ENCODE measurements at places on chromosomes 7 and 10.

DNA sequence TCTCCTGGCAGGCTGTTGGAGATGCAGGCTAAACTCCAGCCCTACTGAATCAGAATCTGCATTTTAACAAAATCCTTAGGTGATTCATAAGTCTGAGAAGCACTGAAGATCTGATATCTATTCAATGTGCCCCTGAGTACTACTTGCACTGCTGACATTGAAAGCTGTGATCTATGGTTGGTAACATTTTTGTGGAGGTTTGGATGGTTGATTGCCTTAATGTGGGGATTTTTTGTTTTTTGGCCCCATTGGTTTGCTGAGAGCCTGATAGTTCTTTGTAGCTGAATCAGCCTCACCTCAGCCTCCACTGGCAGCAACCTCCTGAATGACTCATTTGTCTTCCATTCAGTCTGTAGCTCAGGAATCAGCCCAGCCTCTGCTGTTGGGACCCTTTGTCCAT, 14.7 kb upstream of the LRRN3 start:
- DNase-seq, result no peak

- DNase-seq, result no peak
These were observed 173.2 kb upstream of the PRPS1L1 start for GRCh38 chr7:18200855-18201254.

DNA sequence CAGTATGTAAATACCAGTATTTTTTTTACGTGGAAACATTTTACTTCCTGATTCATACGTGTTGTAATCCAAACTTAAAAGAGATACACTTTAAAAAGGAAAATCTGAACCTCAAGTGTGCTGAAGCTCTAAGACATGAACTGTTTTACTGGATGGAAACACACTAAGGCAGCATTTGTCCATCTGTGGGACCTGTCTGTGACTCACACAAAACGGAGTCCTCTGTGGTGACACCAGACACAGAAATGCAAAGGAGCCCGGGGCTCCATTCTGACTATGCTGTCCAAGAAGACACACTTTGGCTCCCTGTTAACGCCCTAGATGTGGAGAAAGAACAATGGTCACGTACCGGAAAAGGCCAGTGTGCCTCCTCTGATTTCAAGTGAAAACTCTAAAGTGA, 23.9 kb downstream of the RNF133 start:
- DNase-seq, result no peak

- DNase-seq, result no peak
These were observed 42.0 kb downstream of the PRF1 start for GRCh38 chr10:70560511-70560941.

DNA sequence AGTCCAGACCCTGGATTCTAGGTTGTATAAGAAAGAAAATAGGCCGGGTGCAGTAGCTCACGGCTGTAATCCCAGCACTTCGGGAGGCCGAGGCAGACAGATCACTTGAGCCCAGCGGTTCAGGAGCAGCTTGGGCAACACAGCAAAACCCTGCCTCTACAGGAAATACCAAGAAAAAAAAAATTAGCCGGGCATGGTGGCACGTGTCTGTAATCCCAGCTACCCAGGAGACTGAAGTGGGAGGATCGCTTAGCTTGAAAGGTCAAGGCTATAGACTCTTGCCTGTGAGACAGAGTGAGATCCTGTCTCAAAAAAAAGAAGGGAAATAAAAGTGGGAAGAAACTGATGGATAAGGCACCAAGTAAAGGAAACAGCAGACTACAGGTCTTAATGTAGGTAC, 287.9 kb upstream of the KLF14 start:
- DNase-seq, result no peak

DNA sequence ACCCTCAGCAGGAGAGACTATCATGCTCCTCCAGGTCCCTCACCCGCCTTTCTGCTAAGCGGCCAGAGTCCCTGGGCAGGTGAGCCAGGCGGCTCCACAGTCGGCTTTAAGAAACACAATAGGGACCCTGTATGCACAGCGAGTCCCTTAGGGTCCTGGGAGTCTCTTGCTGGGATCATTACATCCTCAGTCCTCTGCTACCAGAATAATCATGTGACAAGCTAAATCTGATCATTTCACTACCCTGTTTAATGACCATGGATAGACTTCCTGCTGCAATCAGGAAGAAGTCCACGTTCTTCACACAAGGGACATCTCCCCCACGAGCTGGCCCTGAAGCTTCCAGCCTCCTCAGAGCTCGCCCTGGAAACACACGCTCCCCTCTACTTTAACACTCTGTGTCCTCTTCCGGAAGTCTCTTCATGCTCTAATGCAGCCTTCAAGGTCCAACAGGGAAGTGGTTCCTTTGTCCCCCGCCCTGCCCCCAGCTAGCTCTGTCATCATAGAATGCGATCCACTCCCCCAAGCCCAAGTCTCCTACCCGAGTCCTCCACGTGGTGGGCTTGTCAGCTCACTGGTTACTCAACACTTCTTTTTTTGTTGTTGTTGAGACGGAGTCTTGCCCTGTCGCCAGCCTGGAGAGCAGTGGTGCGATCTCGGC, 101.5 kb downstream of the RNF216 start:
- DNase-seq, result no peak

GRCh38 chr10:33229252-33229948, 105.1 kb downstream of the NRP1 start:
- no peak for DNase-seq

GRCh38 chr7:17506095-17506494, 207.6 kb downstream of the AHR start:
- no peak for DNase-seq

DNA sequence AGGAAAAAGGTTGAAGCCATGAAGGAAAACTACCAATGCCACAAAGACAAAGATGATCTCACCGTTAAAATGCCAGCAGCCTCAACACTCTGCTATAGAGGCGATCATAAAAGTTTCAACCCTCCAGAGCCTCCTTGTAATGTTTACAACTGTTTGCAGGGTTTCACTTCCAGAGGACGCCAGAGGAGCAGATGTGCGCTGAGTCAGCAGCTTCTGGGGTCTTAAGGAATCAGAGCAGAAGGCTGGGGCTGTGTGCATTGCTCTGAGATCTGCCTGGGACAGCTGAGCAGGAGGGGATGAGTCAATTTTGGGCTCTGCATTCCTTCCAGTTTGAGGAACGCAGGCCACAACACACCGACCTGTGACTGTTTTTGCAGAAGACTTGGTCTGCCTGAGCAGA, 98.3 kb downstream of the TMEM130 start:
- DNase-seq, result no peak

DNA sequence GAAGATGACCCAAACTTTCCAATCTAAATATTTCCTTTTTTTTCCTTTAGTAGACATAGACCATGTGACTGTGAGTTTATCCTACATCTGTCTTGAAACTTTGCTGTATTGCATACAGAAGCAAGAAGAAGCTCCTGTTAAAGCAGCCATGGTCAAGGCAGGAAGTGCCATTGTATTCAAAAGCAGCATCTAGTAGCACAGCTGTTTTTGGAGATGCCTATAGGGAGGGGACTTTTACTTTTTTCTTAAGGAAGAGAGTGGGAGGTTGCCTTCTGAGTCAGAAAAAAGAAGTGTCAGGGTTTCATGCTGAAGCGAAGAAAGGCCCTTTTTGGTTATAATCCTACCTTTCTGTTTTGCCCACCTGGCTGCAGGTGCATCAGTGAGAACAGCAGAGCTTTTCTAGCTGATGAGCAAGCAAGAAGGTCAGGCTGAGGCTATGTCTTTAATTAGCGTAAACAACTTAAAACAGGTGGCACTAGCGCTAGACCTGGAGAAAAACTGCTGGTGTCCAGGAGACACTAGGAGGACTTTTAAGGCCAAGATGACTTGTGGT, 234.1 kb upstream of the AGK start:
- no peak for DNase-seq

- no peak for DNase-seq
These were observed at the start of gene SLIT1 for GRCh38 chr10:97185326-97186058. SLIT1 (minus strand) TSS chr10:97185959; CDS start chr10:97185674, 285 bp downstream.

- DNase-seq, result no peak
These were observed 4.3 kb upstream of the LIPF start for GRCh38 chr10:88659725-88660597.

GRCh38 chr7:32587411-32587948, 92.2 kb downstream of the AVL9 start:
- DNase-seq, result no peak

DNA sequence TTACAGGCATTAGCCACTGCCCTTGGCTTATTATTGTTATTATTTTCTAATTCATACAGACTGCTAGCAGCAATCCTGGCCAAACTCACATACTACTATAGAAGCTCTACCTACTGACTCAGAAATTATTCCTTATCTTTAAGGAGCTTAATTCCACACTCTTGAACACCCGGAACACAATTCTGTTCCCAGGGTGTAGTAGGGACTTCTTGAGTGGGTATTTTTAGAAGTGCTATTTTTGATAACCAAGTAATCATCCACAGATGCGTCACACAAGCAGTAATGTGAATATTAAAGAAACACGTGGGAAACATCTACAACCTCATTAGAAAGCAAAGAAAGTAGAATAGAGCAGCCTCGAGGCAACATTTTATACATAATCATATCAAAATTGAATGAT, 149.2 kb downstream of the PTEN start:
- DNase-seq, result no peak

DNA sequence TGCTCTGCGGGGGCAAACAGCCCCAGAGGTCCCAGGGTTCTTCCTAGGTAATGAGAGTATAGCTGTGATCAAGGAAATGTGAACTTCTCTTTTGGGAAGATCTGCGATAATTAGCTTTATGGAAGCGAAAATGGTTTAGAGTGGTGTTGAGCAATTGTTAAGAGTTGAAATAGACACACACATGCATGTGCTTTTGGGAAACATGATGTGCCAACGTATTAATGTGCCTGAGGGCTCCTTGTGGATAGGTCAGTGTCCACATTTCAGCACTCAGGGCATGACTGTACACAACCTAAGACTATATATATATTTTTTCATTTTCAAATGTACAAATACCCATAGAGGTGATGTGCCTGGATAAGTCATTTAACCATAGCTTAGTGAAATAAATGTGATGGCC, 67.0 kb downstream of the GSDME start:
- DNase-seq, result no peak

- no peak for DNase-seq
These were observed 186.0 kb upstream of the AKR1E2 start for GRCh38 chr10:4639960-4640359.

GRCh38 chr10:105950410-105950809, 1214.1 kb downstream of the SORCS1 start:
- DNase-seq, result no peak

DNA sequence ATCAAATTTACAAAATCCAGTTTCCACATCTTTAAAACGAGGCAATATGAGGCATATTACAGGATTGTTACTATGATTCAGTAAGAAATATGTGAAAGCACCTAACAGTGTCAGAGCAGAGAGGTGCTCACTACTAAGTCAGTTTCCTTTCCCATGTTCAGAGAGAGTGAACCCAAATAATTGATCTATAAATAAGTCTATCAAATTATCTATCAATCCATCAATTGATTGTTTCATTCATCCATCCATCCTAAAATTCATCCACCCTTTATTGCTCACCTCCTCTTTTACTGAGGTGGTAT, 340.8 kb downstream of the SUGCT start:
- no peak for DNase-seq

DNA sequence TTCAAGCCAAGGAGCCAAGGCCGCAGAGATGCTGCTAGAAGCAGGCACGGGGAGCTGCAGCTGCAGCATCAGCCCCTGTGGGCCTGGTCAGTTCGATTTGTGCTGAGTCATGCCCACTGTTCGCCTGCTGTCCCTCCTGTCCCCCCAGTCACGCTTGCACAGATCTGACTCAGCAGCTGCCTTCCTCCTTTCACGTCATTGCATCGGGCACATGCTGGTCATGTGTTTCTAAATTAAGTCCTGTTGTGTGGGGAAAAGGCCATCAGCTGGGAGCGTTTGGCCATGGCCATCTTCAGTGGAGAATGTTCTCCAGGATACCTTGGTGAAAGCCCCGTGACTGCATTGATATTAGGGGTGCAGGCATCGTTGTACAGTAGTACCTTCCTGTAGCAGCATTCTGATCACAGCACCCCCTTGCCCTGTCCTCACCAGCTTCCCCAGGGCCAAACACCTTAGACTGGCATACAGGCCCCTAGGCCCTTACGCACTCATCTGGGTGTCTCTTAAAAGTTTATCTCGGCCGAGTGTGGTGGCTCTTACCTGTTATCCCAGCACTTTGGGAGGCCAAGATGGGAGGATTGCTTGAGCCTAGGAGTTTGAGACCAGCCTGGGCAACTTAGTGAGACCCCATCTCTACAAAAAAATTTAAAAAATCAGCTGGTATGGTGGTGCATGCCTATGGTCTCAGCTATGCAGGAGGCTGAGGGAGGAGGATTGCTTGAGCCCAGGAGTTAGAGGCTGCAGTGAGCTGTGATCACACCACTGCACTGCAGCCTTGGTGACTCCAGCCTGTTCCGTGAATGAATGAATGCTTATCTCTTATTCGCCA, 23.2 kb downstream of the POR start:
- DNase-seq, result no peak

DNA sequence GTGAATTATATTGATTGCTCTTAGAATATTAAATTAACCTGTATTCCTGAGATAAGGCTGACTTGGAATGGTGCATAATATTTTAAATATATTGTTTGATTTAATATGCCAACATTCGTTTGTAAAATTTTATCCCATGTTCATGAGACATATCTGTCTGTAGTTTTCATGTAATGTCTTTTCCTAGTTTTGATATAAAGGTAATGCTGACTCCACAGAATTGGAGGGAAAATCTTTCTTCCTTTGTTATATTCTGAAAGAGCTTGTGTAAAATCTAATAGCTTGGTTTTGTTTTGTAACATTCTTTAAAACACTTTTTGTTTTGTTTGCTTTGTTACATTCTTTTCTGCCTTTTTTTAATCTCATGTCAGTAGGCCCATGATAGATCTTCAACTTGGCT, 657.0 kb downstream of the DNAJB9 start:
- no peak for DNase-seq
